Frontal cortex (tissue), 4 donors: ENCODE measurements at places on chromosomes 5 and 9. TPM values are rescaled to one million over a fixed set of nuclear protein-coding genes. Genes with fewer than 3 reads are reported as not detected.

The TAF11L10 gene
- not detected for total RNA-seq

The IFNA13 gene
- not detected for total RNA-seq

The PCDHA5 gene
- 8.2 TPM for total RNA-seq

The RANBP17 gene
- 190 TPM for total RNA-seq

The ADAMTS12 gene
- total RNA-seq: 1.2 TPM

The KLF4 gene
- 2.0 TPM for total RNA-seq

The IFNA21 gene
- total RNA-seq: not detected

The ALDH1B1 gene
- total RNA-seq: 11.0 TPM

The SHISAL2B gene
- total RNA-seq: not detected

- no peak for DNase-seq
These were observed 18.3 kb upstream of the NEK6 start for GRCh38 chr9:124239249-124240073.

- DNase-seq: no peak
These were observed 218.1 kb downstream of the CETN3 start for GRCh38 chr5:90191352-90192045.

- DNase-seq: no peak
These were observed 61.4 kb upstream of the SRP19 start for GRCh38 chr5:112799661-112800060.

DNA sequence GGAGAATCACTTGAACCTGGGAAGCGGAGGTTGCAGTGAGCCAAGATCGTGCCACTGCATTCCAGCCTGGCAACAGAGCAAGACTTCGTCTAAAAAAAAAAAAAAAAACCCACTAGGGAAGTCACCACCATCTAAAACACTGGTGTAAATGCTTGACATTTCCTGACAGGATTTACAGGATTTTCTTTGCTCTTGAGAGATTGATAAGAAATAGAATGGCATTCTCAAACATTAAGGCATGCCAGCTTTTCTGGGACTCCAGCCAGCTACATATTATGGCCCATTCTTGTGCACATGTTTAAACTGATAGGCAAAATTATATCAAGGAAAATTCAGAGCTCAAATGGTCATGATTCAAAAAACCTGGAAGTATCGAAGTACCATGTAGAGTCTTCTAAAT is 28.7 kb downstream of the GTF3C4 start:
- DNase-seq: no peak

- DNase-seq: no peak
These were observed 486.3 kb upstream of the ZNF462 start for GRCh38 chr9:106376689-106377088.

- DNase-seq: no peak
These were observed 657 bp downstream of the MAT2B start for GRCh38 chr5:163506095-163506457.

DNA sequence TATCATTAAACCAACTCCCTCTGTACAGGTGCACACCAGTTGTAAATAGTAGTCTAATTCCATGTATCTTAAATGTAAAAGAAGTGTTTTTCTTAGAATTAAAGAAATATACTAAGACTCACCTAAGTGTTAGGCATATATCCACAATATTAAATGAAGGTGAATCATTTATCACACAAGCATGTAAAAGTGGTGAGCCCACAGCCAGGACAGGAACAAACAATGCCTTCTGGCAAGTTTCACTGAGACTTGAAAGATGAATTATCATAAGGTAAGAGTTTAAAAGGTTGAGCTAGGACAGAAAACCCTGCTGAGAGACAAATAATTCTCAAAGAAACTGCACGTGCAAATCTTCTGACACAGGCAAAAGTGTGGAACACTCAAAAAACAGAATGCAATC is 832.5 kb downstream of the TAF11L14 start:
- no peak for DNase-seq

GRCh38 chr5:17115855-17116254 is 101.6 kb upstream of the BASP1 start:
- DNase-seq: no peak

- no peak for DNase-seq
These were observed 24.8 kb upstream of the ERAP2 start for GRCh38 chr5:96851312-96852062.

- no peak for DNase-seq
These were observed 75.0 kb downstream of the GCNT1 start for GRCh38 chr9:76534026-76534425.

- DNase-seq: no peak
These were observed 73.5 kb downstream of the SLF1 start for GRCh38 chr5:94691949-94692348.

DNA sequence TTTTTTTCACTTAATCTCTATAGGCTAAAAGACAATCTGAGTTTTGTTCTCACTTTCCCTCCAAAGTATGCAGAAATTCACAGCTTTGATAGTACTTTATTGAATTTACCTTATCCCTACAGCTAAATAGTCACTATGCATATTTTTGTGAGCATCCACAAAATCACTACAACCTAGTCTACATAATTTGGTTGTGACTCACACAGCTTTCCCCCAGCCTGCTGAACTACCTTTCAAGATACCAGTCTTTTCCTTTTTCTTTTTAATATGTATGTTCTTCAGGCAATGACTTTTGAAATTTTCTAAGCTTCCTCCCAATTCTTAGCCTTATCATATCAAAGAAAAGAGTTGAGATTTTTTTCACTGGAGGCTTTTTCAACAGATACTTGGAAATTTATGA is 347.3 kb upstream of the CDH6 start:
- DNase-seq: no peak
